ENCODE measurements at places on chromosomes 7 and 10.

DNA sequence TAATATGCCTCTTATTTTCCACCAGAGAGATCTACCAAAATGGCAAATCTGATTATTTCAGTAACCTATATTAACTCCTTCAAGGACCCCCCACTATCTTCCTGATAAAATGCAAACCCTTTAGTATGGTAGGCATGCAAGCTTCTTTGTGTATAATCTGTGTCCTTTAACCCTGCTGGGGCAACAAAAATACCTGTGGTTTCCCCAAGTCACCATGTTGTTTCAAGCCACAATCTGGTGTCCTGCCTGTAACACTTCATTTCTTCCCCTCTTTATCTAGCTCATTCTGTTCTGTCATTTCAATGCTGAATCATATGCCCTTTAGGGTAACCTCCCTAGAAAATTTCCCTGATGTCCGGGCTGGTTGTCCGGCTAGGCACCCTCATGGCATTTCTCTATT, 5.3 kb downstream of the CALCR start:
- DNase-seq: no peak

DNA sequence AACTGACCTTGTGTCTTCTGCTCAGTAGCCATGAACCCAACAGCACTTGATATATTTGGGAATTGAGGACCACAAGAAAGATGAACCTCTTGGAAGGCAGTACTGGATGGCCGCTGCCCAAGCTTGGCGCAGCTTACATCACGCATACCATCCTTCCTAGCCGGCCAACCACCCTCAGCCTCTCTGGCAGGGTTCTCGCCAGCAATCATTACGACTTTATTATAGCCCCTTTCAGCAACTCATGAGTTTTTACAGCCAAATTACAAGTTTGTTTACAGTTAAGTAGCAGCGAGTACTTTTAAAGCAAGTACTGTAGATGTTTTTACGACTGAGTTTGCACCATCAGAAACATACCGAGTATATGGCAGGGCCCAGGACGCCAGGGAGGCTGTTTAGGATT, 769.1 kb downstream of the SUGCT start:
- no peak for DNase-seq

GRCh38 chr10:71252220-71252619, 39.9 kb downstream of the UNC5B start:
- DNase-seq: no peak

DNA sequence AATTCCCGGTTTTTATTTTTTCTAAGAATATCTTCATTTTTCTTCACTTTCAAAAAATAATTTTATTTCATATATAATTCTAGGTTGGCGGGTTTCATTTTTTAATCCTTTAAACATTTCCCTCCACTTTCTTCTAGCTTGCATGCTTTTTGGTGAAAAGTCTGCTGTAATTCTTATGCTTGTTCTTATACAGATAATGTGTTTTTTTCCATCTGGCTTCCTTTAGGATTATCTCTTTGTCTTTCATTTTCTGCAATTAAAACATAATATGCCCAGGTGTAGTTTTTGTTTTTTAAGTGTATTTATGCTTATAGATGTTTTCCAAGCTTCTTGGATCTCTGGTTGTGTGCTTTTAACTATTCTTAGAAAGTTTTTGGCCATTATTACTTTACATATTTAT, 341.3 kb upstream of the SEMA3C start:
- no peak for DNase-seq

DNA sequence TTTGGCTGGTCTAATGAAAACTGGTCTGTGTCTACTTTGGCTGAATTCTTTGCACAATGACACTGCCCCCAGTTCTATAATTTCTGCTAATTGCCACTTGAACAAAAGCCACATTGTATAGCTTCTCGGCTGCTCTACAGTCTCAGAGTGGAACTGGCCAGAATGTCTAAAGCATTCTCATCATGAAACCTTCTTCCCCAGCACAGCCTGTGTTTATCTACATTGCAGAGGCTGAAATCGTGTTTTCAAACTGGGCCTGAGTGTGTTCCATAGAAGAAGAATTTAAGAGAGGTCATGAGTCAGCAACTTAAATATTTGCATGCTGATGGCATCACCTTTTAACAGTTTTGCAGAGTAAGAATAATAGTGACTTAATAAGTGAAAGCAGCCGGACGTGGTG, 177.2 kb downstream of the BUB3 start:
- DNase-seq: no peak

GRCh38 chr7:21544715-21545114, 1.9 kb downstream of the DNAH11 start:
- no peak for DNase-seq

- DNase-seq: no peak
Observed at GRCh38 chr7:19128856-19129255, 11.4 kb upstream of the TWIST1 start.

DNA sequence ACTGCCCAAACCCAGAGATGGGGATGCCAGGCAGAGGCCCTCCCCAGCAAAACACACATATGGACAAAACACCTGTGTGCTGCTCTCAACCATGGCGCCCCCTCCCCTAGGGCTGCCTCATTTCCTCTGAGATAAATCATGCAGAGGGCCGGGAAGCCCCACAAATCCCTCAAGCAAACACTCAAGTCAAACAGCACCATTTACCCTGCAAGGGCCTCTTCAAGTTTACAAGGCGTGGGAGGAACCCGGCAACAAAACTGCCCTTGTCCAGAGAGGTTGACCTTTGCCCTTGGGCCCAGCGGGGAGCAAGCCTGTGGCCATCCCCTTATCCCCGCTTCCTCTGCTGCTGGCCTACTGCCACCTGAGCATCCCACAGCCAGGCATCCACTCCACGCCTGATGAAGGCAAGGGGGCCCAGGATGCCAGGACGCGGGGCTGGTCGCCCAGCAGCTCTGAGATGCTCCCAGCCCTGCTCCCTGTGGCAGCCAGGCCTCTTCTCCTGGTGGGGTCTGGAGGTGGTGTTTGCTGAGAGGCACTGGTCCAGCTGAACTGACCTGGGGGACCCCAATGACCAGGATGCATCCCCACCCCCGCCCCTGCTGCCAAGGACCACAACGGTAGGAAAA, 77.4 kb downstream of the DLG5 start:
- no peak for DNase-seq

DNA sequence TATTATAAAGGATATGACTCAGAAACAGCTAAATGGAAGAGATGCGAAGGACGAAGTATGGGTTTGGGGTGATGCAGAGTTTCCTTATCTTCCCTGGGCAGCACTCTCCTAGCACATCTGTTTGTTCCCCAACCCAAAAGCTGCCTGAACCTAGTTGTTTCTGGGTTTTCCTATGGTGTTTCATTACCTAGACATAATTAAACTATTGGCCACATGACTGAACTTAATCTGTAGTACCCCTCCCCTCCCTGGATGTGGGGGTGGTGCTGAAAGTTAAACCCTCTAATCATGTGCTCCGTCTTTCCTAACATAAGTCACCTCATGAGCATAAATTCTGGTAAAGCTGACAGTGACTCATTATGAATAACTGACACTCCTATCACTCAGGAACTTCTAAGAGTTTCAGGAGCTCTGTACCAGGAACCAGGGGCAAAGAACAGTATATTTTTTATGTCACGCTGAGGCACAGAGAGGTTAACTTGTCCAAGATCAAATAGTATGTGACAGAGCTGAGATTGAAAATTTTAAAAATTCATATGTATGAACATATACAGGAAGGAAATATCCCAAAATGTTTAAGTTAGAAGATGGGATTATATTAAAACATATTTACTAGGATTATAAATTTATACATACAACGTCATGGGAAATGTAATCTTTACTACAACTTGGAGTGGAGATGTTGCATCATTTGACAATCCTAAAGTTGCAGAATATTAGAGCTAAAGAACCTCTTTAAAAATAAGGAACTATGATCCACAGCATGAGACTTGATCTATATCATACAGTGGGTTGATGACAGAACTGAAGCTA, 4.8 kb downstream of the STRIP2 start:
- no peak for DNase-seq

- peak; percentile 41 for DNase-seq
Observed at GRCh38 chr7:99399597-99399996, 8.8 kb downstream of the PDAP1 start.

- no peak for DNase-seq
Observed at GRCh38 chr7:36284456-36285090, 105.1 kb upstream of the ANLN start.

- peak; percentile 7 for DNase-seq
Observed at GRCh38 chr7:113698556-113699220, 220.1 kb downstream of the PPP1R3A start.

DNA sequence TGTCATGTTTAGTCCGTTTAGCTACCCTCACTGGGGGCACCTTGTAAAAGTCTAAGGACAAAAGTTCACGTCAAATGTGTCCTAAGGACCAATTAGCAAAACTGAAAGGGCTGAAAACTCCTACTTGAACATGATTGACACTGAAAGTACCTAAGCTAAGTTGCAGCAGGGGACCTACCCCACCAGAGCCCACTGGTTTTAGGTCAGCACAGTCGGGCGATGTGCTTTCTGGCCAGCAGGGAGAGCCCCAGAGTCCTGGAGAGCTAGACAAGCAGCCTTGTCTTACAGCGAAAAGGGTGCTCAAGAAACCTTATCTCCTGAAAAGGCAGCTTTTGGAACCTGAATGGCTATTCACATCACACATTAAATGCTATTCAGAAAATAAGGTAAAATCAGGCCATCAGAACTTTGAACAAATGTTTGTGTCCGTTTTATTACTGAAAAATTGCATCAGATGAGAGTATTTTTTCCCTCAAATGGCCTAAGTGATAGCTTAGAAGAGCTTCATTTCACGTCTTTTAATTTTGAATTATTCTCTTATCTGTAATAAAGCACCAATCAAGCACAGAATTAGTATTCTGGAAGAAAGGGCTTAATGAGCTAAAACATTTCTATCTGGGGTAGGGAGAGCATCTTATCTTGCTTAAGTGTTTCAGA, 52.2 kb upstream of the MKI67 start:
- DNase-seq: no peak

- no peak for DNase-seq
Observed at GRCh38 chr7:46654546-46655443, 733.7 kb upstream of the IGFBP3 start.

DNA sequence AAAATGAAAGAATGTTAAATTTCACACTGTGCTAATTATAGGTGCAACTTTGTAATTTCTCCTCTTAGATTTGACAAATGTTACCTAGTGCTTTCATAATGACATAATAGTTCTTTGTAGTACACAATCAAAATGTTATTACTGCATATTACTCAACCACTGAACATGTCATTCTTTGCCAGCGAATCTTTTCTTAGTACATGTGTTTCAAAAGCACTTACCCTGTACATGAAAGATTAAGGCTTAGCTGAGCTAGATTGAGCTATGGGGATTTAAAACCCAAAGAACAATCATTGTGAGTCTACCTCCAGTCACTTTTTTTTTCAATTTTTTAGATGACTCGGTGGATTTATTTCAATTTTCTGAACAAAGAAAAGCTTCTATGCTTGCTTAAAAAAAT, 123.5 kb upstream of the FERD3L start:
- DNase-seq: no peak

DNA sequence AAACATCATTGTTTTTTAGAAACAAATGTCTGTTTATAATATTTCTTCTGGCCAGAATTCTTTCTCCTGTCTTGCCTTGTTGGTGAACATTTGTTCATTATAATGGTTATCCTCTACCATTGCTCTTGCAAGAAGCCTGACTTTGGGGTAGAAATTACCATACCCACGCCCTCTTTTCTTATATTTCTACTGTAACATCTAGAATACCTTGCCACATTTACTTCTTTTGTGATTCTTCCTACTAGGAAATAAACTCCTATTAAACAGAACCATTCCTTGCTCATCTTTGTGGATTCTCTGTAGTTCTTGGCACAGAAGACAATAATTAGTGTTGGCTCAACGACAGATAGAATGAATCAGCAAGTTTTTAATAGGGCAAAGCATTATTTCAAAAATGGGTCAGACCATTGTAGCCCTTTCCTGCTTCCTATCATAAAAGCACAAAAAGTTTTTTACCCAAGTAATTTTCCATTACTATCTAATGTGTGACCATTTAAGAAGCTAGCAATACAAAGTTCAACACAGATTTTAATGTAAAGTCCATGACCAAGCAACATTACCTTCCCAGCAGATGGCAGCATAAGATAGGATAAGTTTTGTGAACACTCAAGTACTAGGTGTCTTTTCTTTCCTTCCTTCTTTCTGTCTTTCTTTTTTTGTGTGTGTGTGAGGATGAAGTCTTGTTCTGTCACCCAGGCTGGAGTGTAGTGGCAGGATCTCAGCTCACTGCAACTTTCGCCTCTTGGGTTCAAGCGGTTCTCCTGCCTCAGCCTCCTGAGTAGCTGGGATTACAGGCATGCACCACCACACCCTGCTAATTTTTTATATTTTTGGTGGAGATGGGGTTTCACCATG, 270.4 kb downstream of the HGF start:
- DNase-seq: peak; percentile 57

- DNase-seq: no peak
Observed at GRCh38 chr7:71563276-71563675, 431.3 kb downstream of the GALNT17 start.

DNA sequence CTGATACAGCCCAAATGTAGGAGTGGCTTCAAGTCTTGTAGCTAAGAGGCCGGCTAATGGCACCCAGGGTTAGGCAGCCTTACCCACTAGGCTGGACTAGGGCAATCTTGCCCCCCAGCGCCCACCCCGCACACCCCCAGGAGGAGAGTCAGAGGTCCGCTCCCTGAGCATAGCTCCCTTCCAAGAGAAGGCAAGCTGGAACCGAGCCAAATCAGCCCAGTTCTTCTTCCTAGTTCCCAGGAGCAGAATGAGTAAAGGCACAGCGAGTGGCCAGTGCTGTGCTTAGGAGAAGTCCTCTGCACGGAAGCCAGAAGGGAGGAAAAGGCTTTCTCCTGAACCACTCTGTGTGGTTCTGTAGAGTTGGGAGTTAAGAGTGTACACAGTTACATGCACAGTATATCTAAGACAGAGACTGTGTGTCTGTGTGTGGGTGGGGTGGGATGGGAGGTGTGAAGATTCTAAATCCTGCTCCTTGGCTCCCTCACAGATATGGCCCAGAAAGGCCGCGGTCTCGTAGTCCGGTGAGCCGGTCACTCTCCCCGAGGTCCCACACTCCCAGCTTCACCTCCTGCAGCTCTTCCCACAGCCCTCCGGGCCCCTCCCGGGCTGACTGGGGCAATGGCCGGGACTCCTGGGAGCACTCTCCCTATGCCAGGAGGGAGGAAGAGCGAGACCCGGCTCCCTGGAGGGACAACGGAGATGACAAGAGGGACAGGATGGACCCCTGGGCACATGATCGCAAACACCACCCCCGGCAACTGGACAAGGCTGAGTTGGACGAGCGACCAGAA, 59.7 kb upstream of the PDCD4 start:
- DNase-seq: no peak

DNA sequence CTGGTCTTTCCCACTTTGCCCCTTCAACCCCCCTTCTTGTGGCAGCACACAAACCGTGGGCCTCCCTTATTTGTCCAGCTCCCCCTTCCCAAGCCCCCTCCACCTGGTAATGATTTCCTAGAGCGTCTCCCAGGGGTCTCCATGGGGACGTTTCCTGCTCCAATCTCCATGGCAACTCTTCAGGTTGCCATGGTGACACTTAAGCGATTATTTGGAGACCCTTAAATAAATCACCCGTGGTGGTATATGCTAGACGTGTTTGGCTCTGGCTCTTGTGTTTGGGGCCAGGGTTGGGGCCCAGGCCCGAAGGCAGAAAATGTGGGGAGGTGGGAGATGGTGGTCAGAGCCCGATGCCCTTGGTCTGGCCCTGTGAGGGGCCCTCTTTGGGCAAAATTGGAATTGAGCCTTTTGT, 41.1 kb upstream of the DLG5 start:
- no peak for DNase-seq

Data from NCI-H2029 (cell line).